ENCODE measurements at places on chromosomes 4 and X.

DNA sequence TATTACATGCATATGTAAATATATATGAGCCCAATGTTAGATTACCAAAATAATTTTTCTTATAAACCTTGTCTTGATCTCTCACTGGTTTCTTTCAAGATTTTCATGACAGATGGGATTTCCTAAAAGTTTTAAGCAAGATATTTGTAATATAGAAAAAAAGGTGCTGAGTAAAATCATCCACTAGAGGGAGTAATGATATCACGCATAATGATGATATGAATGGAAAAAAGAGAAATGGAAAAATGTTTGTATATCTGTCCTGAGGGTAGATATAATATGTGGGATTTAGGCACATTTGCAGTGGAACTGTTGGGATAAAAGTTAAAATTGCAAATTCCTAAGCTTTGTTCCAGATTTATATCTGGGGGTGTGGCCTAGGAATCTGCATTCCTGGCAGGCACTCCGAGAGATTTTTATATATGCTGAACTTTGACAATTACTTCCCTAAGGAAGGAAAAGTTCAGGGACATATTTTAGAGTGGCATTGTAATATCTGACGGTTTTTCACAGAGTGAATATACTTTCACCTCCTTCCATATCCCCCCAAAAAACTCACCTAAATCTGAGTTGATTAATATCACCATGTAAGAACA lies 60.5 kb downstream of the TMA16 start:
- DNase-seq: peak; percentile 59

DNA sequence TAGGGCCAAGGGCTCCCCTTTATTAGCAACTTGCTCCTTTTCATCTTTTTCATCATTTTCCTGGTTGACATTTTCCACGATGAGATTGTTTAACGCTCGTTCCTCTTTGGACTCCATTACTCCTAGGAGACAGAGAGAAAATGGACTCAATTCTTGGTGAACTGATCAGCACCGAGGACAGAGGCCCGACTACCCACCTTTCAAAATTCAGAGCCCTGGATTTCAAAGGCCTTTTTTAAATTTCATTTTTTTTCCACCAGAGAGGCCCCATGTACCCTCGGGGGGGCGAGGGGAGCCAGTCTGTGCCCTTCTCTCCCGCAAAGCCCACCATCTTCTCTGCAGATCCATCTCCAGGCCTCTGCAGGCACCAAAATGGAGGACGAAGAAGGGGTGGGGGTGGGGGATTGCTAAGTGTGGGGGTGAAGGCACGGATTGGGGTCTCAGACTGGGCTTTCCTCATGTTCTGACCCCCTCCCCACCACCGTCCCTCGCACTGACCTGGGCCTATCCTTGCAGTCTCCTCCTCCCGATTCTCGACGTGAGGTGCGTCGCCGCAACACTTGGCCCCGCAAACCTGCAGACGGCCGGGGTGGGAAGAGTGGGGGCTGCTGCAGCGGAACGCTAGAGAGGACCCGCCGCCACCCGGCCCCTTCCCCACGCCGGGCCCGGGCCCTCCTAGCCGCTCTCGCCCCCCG lies 783 bp downstream of the BEX2 start:
- peak; percentile 33 for DNase-seq

DNA sequence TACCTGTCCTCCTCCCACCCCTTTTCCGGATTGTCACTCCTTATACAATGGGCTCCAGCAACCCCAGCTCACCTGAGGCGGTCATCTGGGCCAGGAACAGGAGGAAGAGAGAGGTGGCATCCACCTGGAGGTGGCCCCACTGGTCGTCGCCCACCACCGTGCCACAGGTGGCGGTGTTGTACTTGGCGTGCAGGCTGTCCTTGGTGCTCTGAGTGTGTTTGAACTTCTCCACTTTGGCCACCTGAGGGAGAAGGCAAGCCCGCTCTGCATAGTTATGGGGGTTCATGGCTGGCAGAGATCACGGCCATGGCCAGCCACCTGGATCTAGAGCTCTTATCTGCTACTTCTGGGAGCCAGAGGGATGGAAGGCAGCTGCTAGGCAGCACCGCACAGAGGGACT lies 32.9 kb downstream of the PHKA2 start:
- DNase-seq: peak; percentile 4

GRCh38 chr4:122946142-122946541 lies 23.7 kb upstream of the NUDT6 start:
- DNase-seq: no peak

- DNase-seq: no peak
Measured at GRCh38 chr4:97912156-97912555, 231.1 kb downstream of the STPG2 start.

DNA sequence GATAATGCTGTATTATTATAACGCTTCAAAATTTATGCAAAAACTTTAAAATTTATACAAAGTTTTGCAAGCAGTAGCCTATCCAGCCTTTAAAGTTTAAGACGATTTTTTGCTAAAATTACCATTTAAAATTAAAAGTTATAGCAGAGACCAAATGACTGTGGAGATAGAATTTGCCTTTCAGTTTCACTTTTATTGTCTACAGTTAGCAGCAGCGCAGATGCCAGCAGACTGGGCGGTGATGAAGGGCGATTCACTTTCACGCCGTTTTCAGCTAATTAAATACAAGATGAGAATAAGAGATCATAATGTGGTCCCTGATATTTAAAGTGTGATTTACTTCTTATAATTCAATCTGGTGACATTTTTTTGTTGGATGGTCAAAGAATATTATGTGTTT lies 1381.5 kb upstream of the ADGRL3 start:
- no peak for DNase-seq

GRCh38 chr4:52751487-52751911 lies 274 bp upstream of the ERVMER34-1 start:
- DNase-seq: peak; percentile 93

DNA sequence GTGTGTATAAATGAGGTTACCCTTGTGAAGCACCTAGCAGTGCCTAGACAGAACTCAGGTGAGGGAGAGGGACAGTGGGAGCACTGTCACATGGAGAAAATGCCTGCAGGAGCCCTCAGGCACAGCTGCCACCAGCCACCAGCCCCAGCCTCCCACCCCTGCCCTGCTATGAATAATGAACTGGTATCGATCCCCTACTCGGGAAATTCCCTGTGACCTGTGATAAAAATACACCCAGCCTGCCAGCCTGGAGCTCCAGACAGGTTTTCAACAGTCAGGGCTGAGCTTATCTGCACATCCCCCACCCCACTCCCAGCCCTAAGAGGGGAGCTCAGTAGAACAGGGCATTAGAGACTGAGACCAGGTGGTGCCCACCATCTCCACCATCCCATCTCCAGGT lies 159.6 kb upstream of the PJA1 start:
- no peak for DNase-seq

GRCh38 chr4:139319571-139319970 lies 17.3 kb upstream of the NDUFC1 start:
- no peak for DNase-seq

DNA sequence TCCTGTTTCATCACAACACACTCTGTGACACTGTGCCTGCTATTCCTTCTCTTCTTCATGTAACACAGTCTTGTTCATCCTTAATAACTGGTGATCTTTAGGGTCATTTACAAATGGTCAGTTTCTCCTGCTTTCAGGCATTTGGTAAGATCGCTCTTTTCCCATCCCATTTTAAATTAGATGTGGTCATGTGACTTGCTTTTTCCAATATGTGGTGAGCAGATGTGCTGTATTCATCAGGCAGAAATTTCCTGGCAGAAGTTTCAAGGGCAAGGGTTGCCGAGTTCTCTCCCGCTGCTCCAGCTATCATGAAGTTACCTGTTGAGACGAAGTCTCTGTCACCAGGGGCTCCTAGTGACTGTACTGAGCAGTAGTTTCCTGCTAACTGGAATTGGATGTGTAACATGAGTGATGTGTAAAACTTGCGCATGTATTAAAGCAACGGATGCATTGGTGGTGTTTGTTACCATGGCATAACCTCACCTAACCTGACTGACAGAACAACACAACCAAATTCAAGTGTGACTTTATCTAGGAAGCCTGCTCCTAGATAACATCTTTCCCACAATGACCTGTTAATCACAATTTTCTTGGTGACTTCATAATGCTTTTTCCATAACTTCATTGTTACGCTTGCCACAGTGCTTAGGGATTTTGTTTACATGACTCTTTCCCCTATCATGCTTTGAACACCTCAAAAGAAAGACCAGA lies 29.5 kb upstream of the BMPR1B start:
- DNase-seq: no peak

Data from GM23338 (cell line).